Effector memory CD8-positive, alpha-beta T cell (primary cell): ENCODE measurements at places on chromosomes 3 and 15.

DNA sequence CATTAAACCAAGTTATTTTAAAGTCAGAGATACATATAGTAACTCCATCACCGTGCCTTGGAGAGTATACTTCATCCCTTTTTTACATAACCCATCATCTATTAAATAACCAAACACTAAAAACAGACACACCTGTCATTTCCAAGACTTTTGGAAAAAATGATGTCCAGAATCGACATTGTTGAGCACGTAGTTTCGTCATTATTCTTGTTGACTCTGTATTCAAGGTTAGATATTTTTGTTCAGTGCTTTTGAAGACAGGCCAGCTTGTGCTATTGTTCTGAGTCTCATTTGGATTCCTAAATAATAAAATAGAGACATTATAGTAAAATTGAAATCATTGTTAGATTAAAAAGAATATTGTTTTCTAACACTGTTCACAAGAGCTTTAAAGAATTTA lies 51.2 kb downstream of the BCHE start:
- DNase-seq = no peak
- no peaks in the 10 kb centered on the region for H3K36me3 ChIP-seq
- no peaks in the 10 kb centered on the region for H3K4me1 ChIP-seq
- H3K4me3 ChIP-seq = no peak overlapping the region
- H3K27me3 ChIP-seq = no peaks in the 10 kb centered on the region

DNA sequence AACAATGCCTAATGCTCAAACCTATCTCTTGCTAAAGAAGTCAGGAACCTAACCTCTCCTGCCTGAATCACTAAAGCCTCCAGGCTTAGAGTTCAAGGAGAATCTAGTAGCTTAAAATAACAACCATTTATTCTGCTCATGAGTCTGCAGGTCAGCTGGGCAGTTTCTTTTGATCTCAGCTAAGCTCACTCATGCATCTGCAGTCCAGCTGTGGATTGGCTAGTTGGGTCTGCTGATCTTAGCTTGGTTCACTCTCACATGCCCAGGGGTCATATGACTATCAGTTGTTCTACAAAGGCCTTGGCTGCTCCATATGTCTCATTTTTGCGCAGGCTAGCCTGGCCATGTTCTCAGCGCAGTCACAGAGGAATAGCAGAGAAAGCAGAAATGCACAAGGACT lies 109.2 kb upstream of the STT3B start:
- no peak overlapping the region for H3K4me3 ChIP-seq
- no peak for DNase-seq
- no peaks in the 10 kb centered on the region for H3K27me3 ChIP-seq
- H3K4me1 ChIP-seq = no peaks in the 10 kb centered on the region
- H3K27ac ChIP-seq = peak overlapping the region; percentile 41
- H3K36me3 ChIP-seq = no peaks in the 10 kb centered on the region

DNA sequence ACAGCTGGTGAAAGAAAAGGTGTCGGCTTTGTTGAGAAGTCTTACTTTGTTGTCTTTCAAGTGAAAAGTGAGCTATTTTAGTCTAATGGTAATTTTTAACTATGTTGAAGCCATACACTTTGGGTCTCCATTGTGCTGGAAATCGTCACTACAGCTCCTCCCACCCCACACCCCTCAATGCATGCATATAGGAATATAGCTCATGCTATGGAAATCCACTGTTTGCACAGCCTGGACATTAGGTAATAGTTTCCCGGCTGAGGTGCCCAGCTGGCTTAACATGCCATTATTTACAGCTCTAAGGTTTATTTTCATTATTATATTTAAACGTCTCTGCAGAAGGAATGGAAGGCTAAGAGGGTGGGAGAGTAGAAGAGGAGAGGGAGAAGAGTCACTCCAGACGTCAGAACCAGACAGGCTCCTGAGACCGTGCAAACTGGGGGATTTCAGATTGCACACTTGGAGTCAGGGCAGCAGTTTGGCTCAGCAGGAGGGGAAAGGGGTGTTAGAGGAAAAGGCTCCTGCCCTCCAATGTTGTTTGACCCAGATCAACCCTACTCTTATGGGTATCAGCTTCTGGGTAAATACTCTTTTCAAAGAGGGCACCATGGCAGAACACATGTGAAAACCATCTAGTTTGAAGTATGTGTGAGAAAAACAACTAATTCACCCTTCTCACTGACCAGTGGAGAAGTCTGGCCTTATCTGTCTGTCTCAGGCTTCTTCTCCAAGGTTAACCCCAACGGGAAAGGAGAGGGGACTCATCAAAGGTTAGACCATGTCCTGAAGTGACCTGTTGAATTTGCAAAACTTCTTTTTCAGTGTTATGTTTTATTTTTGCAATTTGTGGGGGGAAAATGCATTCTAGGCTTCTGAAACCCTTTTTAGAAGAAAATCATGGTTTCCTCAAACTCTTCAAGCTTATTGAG lies 218.7 kb upstream of the CTDSPL start:
- H3K27me3 ChIP-seq = peaks cover 33% of the 10 kb centered on the region
- H3K4me3 ChIP-seq = no peak overlapping the region
- H3K36me3 ChIP-seq = peaks cover 2% of the 10 kb centered on the region
- H3K4me1 ChIP-seq = no peaks in the 10 kb centered on the region
- DNase-seq = no peak

- peak; percentile 8 for DNase-seq
- H3K27ac ChIP-seq = peak overlapping the region; percentile 22
- H3K27me3 ChIP-seq = no peaks in the 10 kb centered on the region
- peak overlapping the region; percentile 59 for H3K4me3 ChIP-seq
Measured at GRCh38 chr15:60695713-60696522, 217.0 kb upstream of the ICE2 start.

DNA sequence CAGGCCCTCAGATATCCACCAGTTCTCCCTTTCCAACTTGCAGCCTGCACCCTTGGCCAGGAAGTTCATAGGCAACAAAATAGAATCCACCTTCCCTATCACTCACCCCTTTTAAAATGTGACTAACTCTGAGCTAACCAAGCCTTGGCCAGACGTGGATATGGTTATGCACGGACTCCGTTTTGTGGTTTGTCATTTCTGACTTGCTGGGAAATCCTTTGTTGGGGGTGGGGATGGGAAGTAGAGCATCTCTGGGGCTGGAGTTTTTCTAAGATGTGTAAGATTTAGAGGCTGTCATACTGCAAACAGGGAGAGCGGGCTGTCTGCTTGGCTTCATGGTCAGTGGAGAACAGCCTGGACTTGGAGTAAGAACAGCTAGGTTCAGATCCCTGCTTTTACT lies 62.6 kb downstream of the SMAD3 start:
- no peaks in the 10 kb centered on the region for H3K27me3 ChIP-seq
- no peak for DNase-seq
- peak overlapping the region; percentile 93 for H3K27ac ChIP-seq
- peaks cover 15% of the 10 kb centered on the region for H3K36me3 ChIP-seq
- H3K4me1 ChIP-seq = peaks cover 61% of the 10 kb centered on the region

GRCh38 chr3:58469096-58469495 lies 22.8 kb upstream of the KCTD6 start:
- no peak for DNase-seq
- H3K27ac ChIP-seq = peak overlapping the region; percentile 92
- no peaks in the 10 kb centered on the region for H3K27me3 ChIP-seq
- H3K4me1 ChIP-seq = peaks cover 31% of the 10 kb centered on the region

DNA sequence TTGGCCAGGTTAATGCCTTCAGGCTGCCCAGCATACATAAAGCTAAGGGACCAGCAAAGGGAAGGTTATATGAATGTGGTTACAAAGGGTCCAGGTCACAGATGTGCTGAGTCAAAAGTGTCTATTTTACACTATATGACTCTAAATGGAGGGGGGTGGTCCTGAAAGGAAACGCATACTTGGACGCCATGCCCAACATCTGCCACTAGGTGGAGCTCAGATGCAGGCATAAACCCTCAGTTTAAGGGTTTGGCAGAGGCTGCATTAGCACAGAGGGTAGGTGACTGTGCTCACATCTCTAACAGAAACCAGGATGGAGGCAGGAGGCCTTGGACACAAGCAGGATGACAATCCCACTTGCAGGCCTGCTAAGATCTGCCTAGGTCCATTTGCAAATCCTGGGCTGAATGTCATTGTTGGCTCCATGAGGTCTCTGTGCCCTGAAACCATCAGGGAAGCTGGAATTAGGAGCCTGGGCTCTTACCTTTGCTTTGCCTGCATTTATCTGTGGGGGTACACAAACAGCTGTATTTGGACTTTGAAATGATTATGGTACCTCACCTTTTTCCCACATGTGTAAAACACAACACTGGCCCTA lies 55.8 kb downstream of the ZNF621 start:
- no peak overlapping the region for H3K27ac ChIP-seq
- peak; percentile 49 for DNase-seq
- no peaks in the 10 kb centered on the region for H3K36me3 ChIP-seq
- no peaks in the 10 kb centered on the region for H3K4me1 ChIP-seq
- H3K27me3 ChIP-seq = peaks cover 38% of the 10 kb centered on the region

- no peak for DNase-seq
- H3K4me3 ChIP-seq = no peak overlapping the region
- H3K27me3 ChIP-seq = no peaks in the 10 kb centered on the region
Measured at GRCh38 chr15:47689660-47690059, 27.6 kb upstream of the SEMA6D start.

GRCh38 chr3:38088126-38089078 lies 48.5 kb downstream of the ACAA1 start:
- H3K4me3 ChIP-seq = no peak overlapping the region
- H3K27ac ChIP-seq = no peak overlapping the region
- H3K4me1 ChIP-seq = peaks cover 6% of the 10 kb centered on the region

DNA sequence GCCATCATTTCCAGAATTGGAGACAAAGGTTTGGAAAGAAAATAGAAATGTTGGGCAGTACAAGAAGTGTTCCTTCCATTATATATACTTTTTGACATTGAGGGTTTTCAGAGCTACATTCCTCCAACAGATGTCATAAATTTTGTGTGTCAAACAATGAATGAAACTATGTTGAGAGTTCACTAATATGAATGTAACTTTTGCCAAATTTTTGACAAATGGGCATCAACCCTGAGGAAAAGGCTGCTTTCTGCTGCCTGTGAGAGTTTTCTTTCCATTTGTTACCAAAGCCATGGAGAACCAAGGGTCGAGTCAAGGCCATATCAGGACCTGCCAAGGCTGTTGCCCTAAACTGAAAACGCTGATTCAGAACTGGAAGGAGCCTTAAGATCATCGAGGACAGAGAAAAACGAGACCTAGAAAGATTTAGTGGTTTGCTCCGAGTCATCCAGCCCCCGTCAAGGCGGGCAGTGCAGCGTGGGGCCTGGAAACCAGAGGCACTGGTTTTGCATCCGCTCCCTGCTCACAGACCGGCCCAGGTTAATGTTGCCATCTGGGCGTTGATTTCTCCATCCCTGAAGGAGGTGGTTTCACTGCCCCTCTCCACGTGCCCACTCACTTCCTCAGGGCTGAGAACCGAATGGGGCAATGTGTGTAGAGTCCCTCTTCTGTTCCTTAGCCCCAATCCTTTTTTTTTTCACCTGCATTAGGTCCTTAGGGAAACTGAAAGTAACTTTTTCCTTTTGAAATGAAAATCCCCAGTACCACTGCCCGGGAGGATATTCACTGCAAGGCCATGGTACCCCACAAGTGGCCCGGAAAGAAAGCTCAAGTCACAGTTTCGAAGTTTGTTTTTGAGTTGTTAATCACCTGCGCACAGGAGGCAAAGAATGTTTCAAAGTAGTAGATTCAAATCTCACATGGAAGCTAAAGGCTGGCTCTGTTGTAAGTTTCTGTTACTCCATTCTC lies 32.8 kb downstream of the TPM1 start:
- H3K4me1 ChIP-seq = peaks cover 5% of the 10 kb centered on the region
- H3K4me3 ChIP-seq = no peak overlapping the region
- H3K27ac ChIP-seq = peak overlapping the region; percentile 35
- peaks cover 10% of the 10 kb centered on the region for H3K27me3 ChIP-seq

DNA sequence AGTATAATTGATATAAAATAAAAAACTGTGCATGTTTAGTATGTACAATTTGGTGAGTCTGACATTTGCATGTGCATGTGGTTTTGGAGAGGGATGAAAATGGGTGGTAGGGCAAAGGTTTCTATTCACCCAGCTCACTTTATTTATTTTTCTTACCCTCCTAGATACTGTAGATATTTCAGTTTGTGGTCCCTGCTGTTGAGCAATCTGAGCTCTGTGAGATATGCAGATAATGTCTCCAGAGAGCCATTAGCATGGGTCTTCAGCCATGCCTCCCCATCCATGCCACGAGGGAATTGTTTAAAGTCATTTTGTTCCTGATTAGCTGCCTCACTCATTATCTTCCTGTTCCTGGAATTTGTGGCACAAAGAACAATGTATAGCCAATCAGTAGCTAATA lies 44.4 kb upstream of the B3GALNT1 start:
- no peak for DNase-seq
- H3K4me3 ChIP-seq = no peak overlapping the region
- no peak overlapping the region for H3K27ac ChIP-seq
- H3K36me3 ChIP-seq = no peaks in the 10 kb centered on the region
- H3K4me1 ChIP-seq = no peaks in the 10 kb centered on the region

GRCh38 chr3:196274585-196274984 lies 12.9 kb downstream of the PCYT1A start:
- H3K27me3 ChIP-seq = no peaks in the 10 kb centered on the region
- peaks cover 37% of the 10 kb centered on the region for H3K4me1 ChIP-seq
- H3K4me3 ChIP-seq = peak overlapping the region; percentile 73
- DNase-seq = peak; percentile 59

GRCh38 chr3:161349529-161350312 lies 21.6 kb downstream of the SPTSSB start:
- H3K36me3 ChIP-seq = no peaks in the 10 kb centered on the region
- H3K4me3 ChIP-seq = peak overlapping the region; percentile 13
- peaks cover 20% of the 10 kb centered on the region for H3K4me1 ChIP-seq

DNA sequence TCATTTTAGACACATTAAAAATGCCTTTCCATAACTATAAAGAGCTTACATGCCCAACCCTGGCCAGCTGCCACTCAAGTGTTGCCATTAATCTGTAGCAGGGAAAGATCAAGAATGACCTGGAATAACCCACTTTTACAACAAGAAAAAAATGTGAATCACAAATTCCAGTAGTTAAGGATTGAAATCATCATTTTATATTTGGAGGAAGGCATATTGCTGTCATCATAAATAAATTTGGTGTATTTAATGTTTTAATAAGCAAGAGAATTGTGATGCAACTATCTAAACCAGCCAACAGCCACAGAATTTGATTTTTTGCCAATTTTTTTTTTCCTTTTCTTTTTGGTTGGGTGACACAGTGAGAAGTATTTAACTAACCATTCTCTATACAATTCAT lies 240.0 kb upstream of the SEMA6D start:
- no peaks in the 10 kb centered on the region for H3K27me3 ChIP-seq
- no peak for DNase-seq
- no peaks in the 10 kb centered on the region for H3K36me3 ChIP-seq
- no peak overlapping the region for H3K27ac ChIP-seq
- H3K4me1 ChIP-seq = no peaks in the 10 kb centered on the region
